ENCODE measurements at places on chromosomes 13 and 19.
A peak's percentile ranks its signal among the peaks of the same experiment; 100 is the strongest.

GRCh38 chr13:111372651-111373425 lies 52.4 kb downstream of the TEX29 start:
- no peak for DNase-seq

- DNase-seq = no peak
Measured at GRCh38 chr19:18789883-18790565, 1.1 kb downstream of the COMP start.

DNA sequence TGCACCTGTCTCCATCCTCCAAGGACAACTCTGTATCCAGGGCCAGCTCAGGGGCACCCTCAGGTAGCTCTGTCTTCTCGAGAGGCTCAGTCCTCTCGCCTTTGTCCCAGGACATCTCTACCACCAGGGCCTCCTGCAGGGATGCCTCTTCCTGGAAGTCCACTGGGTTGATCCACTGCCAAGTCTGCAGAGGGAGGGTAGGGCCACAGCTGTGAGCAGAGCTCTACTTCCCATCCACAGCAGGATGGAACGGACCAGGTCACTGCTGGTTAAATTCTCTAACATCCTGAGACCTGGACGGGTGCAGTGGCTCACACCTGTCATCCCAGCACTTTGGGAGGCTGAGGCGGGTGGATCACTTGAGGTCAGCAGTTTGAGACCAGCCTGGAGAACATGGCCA lies 26.8 kb downstream of the IL12RB1 start:
- no peak for DNase-seq

DNA sequence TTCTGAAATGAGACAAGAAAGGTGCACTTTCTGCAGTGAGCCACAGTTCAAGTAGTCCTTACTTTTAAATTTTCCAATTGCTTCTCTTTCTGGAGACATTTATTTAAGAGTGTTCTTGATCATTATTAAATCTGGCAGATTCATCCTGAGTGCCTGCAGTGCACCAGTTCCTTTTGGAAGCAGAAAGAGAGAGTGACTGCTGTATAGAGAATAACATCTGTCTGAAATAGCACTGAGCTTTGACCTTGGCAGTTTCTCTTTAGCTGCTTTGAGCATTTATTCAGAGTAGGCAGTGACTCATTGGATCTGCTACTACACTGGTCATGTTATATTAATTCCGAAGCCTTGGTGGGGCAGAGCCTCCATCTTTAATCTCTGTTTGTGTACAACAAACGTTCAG lies 1373.7 kb downstream of the PCDH9 start:
- no peak for DNase-seq

DNA sequence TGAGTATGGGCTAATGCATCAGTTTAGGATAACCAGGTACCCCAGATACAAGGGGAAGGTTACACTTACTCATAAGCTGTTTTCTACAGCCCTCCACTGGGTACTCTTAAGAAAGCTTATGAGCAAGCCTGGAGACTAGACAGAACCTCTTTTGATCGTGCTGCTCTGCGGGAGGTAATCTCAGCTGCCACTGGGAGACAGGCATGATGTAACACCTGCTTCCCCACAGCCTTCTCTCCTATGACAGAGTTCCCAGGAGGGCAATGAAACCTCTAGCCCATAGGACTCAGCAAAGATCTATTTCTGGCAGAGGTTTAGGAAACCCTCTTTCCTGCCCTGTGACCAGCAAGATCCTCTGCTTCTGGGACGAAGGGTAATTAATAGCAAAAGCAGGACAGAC lies 65.6 kb downstream of the WASF3 start:
- DNase-seq = no peak

GRCh38 chr19:17784201-17785008 lies 10.5 kb upstream of the B3GNT3 start:
- DNase-seq = peak; percentile 74

DNA sequence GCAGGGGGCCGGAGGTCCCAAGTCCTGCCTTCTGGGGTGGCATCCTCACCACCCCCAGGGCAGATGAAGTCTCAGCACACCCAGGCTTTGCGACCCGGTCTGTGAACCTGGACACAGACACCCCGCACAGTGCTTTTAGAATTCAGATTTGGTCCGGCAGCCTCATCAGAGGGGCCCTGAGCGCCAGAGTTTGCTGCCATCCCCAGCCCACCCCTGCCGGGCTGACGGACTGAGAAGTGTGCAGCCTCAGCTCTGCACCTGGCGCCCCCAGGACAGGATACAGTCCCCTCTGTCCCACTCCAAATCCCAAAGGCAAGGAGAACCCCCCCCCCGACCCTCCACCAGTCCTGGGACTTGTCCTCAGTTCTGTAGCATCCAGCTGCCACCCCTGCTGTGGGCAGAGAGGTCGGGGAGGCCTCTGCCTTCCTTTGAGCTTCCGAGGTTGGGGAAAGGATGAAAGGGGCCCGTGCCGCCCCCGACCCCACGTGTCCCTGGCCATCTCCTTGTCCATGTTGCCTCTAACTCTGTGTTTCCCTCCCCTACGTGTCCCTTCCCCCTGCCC lies 16.9 kb downstream of the CAPN12 start:
- no peak for DNase-seq

- DNase-seq = no peak
Measured at GRCh38 chr13:50970956-50971355, 61.4 kb downstream of the RNASEH2B start.

DNA sequence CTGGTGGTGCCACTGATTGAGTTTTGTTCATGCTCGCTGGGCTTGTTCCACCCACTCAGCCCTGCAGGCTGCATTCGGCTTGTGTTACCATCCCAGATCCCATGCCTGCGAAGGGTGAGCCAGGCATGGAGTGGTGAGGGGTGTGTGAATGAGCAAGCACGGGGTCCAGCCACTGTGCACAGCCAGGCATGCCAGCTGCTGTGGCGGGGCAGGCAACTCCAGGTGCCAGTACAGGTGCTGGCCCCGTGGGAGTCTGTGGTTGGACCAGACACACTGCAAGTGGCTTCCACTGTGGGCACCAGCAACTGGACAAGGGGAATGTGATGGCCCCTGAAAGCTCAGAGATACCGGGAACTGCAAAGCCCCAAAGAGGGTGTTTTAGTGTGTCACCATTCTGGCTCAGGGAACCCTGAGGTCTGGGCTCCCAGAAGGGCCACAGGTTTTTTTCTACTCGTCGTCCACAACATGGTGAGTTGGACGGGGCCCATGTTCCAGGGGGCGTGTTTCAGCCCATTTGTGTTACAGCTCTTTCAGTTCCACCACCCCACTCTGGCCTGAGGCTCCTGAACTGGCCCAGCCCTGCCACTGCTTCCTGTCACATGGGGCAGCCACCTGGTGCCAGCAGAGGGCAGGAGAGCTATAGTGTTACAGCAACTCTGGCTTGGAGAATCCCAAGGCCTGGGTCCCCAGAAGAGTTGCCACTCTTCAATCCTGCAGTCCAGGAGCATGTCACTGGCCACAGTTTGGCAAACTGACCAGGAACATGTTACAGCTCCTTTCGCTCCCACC lies 217.0 kb upstream of the OBI1 start:
- DNase-seq = no peak

GRCh38 chr13:34863360-34864135 lies 78.5 kb upstream of the NBEA start:
- DNase-seq = no peak

DNA sequence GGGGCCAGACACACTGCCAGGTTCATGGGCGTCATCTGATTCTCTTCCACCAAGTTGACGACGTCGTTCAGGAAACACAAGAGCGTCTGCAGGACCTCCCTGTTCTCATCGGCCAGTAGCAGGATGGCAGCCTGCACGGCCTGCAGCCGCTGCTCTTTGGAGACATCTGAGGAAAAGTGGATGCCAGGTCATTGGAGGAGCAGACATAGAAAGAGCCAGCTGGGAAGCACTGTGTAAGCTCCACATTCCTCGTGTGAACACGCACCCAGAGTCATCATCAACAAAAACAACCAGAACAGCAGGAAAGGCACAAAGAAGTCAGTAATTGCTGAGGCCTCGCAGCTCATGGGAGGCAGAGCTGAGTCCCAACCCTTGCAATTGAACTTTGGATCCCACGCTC lies 96.5 kb downstream of the KL start:
- DNase-seq = no peak

- no peak for DNase-seq
Measured at GRCh38 chr19:4521170-4521887, 3.0 kb upstream of the PLIN4 start.

GRCh38 chr13:110298505-110299282 lies 8.3 kb downstream of the COL4A1 start:
- no peak for DNase-seq

GRCh38 chr19:38162094-38162493 lies 61.9 kb downstream of the DPF1 start:
- no peak for DNase-seq

DNA sequence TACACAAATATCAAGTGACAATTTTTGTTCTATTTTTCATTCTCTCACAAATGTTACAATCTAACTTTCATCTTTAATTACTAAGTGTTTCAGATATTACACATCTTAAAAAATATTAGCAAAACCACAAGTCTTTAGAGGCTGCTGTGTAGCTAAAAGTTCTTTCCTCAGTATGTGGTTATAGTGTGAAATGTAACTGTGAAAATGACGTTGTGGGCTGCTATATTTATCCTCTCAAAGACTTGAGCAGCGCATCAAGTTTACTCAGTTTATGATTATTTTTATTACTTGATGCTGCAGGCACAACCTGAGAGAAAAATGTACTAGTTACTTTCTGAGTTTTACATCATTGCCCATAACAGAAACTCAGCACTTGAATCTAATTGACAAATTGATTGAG lies 2860.6 kb upstream of the PCDH20 start:
- DNase-seq = no peak

- DNase-seq = no peak
Measured at GRCh38 chr13:113573065-113573464, 11.5 kb upstream of the TFDP1 start.

GRCh38 chr13:59111751-59112171 lies 1052.0 kb downstream of the DIAPH3 start:
- DNase-seq = no peak

GRCh38 chr13:40143106-40143505 lies 487.6 kb downstream of the COG6 start:
- DNase-seq = no peak

GRCh38 chr13:92480387-92480786 lies 746.2 kb upstream of the GPC6 start:
- no peak for DNase-seq

GRCh38 chr19:45320997-45321775 lies 1.5 kb downstream of the CKM start:
- DNase-seq = no peak

- no peak for DNase-seq
Measured at GRCh38 chr19:53659292-53659691, 27.5 kb downstream of the DPRX start.

DNA sequence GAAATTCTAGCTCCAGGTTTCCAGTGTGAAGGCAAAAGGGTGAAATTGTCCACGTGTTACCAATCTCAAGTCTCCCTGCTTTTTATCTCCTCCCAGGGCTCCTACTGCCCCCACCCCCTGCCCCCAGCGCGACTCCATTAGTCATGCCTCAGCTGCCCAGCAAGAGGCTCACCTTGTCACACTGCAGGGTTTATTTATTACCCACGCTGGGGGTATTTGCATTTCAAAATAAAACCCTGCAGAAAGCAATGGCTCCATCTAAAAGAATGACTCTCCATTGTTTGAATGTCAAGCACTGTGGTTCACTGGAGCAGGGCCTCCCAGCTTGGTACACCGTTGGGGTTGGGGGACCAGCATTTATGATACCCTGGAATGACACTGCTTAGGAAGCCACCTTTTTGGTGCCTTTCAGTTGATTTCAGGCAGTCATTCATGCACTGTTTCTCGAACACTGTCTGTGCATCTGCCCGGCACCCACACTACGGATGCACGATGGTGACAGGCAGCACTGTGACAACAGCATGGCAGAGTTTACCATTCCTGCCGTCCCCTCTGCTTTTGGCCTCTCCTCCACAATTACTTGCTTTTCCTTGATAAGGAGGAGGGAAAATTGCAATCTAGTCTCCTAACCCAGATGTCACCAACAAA lies 9.9 kb upstream of the POP4 start:
- DNase-seq = no peak

DNA sequence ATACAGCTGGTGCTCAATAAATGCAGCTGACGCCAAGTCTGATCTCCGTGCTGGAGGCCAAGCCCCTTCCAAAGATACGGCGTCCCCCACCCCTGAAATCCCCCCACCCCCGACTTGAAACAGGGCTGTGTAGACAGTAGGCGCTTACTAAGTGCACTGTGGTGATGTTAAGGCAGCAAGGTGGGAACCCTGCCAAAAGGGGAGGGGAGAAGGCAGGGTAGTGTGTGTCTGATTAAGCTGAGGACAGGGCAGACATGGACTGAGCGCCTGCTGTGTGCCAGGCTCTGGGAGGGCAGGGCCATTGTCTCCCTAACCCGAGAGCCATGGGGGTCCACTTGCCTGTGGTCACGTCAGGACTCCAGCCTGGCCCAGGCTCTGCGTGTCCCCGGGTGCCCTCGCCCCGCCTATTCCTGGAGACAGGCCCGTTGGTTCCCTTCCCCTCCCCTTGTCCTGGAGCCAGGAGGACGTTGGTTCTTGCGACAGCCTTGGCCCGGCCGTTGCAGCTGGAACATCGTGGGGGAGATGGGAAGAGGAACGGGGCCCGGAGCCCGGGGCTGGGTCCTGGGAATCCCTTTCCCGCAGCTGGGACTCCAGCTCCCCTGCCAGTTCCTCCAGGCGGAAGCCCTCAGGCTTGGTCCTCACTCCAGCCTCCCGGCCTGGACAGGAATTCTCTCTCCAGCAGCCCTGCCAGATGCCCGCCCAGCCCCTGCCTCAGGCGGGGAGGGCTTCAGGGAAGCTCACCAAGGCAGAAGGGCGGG lies 1.7 kb upstream of the ELANE start:
- DNase-seq = no peak

GRCh38 chr19:30719189-30719998 lies 347.2 kb downstream of the ZNF536 start:
- DNase-seq = no peak

GRCh38 chr13:96844195-96844594 lies 150.1 kb downstream of the OXGR1 start:
- no peak for DNase-seq

DNA sequence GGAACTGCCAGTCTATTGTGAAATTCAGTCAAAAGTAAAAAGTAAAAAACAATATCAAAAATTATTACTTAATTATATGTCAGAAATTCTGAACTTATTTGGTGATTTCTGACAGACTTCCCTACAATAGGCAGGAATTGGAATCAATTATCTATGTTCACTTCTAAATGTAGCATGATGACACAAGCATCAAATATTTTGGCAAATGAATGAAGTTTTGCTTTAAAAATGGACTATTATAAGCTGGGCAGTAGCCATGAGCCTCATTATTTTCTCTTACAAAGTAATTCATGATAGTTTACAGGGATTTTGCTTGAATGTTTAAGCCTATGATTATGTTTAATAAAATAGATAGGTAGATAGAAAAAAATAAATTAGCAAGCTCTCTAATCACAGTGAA lies 582.6 kb downstream of the SLITRK6 start:
- DNase-seq = no peak

DNA sequence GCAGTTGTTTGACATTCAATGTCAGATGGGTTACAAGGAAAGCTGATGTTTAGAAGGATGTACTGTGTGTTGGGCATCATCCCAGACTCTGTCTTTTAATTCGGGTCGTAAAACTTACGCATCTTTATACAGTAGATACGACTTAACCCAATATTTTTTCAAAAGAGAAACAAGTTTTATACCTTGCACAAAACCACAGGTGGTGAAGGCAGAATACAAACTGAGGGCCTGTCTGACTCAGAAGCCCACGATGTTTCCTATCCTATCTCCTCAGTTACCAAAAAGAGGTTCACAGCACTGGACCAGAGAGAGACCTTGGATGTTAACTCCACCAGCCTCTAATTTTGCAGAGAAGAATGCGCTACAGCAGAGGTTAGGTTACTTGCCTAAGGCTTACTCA lies 477.0 kb downstream of the FOXO1 start:
- DNase-seq = no peak
